ENCODE measurements at places on chromosomes 2 and 18. TPM values are rescaled to one million over a fixed set of nuclear protein-coding genes. Genes with fewer than 3 reads are reported as not detected.

The CRYGC gene
- not detected for polyA plus RNA-seq

The PLGLB1 gene
- polyA plus RNA-seq = 0.50 TPM

DNA sequence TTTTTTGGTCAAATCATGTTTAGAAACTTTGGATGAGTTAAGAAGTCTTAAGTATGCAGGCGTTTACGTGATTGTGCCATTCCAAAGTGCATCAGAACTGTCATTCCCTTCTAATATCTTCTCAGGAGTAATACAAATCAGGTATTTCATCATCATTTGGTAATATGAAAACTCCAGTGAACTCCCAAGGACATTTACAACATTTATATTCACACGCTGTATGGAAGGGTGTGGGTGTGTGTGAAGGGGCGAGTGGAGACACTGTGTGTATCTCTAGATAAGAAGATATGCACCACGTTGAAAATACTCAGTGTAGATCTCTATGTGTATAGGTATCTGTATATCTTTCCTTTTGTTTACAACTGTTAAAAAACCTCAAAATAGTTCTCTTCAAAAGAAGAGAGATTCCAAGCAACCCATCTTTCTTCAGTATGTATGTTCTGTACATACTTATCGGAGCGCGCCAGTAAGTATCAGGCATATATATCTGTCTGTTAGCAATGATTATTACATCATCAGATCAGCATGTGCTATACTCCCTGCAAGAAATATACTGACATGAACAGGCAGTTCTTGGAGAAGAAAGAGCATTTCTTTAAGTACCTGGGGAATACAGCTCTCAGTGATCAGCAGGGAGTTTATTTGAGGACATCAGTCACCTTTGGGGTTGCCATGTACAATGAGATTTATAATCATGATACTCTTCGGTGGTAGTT is 29.3 kb downstream of the COX7A2L start:
- no peaks in the 10 kb centered on the region for H3K27me3 ChIP-seq
- no peak for DNase-seq
- H3K4me1 ChIP-seq = peaks cover 4% of the 10 kb centered on the region
- no peak overlapping the region for H3K27ac ChIP-seq

The KANSL1L gene
- 4.5 TPM for polyA plus RNA-seq

DNA sequence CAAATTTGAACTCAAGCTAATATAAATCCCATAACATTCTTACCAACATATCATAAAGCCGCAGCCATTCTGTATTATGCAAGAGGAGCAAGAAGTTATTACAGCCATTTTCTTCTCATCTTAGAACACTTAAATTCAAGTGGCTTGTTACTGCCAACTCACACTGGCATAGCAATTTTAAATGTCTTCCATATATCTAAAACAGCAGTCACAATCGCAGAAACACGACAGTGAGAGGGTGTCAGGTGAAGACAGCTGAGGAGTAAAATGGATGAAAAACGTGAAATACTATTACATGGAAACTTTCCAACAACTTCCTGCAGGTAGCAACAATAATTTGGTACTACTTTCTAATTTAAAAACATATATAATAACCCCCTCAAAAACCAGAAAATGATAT is 17.9 kb downstream of the PPP3R1 start:
- H3K27ac ChIP-seq = no peak overlapping the region
- H3K36me3 ChIP-seq = no peaks in the 10 kb centered on the region
- DNase-seq = no peak
- H3K4me1 ChIP-seq = peaks cover 23% of the 10 kb centered on the region

DNA sequence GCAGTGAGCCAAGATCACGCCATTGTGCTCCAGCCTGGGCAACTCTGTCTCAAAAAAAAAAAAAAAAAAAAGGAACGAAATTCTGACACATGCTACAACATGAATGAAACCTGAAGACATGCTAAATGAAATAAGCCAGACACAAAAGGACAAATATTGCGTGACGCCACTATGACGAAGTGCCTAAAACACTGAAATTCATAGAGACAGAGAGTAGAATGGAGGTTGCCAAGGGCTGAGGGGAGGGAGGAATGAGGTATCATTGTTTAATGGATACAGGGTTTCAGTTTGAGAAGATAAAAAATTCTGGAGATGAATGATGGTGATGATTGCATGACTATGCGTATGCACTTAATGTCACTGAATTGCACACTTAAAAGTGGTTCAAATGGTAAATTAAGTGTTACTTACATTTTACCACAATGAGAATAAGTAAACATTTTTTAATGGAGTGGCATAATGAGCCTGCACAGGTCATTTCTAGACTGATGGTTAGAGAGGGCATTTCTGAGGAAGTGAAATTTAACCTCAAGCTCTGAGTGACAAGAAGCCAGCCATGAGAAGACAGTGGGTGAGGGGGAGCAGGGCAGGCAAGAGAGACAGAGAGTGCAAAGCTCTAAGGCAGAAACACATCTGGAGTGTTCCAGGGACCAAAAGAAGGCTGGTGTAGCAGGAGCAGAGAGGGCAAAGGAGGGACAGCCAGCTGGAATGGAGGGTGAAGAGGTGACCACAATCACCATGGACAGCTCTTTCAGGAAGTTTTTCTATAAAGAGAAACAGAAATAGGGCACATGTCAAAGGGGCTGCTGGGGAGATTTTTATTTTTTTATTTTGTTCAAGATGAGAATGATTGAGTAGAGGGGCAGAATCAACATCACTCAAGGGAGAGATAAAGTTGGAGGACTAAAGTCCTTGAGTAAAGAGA is 20.6 kb upstream of the EXOC6B start:
- DNase-seq = no peak
- H3K27me3 ChIP-seq = no peaks in the 10 kb centered on the region
- H3K4me1 ChIP-seq = no peaks in the 10 kb centered on the region

The C2orf72 gene
- polyA plus RNA-seq = 7.6 TPM
